ENCODE measurements at places on chromosomes 3 and 15.

- DNase-seq: no peak
Measured at GRCh38 chr3:108462899-108463298, 47.5 kb downstream of the MYH15 start.

DNA sequence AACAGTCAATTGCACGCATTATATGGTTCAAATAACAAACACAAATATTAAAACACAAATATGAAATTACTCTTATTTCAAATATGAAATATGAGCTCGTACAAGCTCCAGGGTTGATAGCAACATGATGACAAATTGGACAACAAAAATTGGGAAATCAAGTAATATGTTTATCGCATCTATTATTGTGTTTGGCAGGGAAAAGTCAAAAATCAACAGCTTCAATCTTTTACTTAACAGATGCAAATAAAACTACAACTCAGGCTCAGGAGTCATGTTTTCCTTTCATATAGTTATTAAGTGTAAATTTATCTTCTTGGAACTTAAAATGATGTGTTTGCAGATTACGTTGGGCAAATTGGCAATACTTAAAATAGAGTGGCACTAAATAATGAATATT is 41.4 kb downstream of the ZPLD1 start:
- no peak for DNase-seq

DNA sequence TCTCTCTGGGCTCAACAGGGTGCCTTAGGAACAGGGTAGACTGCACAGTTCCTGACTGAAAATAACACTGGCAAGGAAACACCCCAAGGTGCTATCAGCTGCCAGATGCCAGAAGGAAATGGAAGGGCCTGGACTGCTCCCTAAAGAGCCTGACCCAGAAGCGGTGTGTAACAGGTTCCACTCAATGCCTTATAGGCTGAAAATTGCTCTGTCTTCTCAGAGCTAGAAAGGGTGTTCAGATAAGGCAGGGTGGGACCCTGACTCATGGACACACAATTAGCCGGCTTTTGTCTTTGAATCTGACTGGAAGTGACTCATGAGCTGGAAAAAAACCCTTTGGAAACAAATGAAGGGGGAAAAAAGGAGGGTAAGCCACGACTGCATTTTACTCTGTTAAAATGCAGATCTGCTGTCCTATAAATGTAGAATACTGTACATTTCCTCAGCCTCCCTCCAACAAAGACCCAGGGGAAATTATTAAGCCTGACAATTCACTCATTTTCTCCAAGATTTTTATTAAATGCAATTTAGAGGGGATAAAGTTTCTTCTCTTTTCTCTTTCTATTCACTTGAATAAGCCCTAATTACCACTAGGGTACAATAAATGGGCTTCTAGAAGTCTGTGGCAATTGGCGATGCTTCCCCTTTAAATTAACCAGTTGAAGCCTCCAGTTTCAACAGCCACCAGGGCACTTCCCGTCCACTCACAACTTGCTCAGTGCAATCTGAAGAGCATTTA is 160.2 kb upstream of the TBL1XR1 start:
- peak; percentile 94 for DNase-seq

DNA sequence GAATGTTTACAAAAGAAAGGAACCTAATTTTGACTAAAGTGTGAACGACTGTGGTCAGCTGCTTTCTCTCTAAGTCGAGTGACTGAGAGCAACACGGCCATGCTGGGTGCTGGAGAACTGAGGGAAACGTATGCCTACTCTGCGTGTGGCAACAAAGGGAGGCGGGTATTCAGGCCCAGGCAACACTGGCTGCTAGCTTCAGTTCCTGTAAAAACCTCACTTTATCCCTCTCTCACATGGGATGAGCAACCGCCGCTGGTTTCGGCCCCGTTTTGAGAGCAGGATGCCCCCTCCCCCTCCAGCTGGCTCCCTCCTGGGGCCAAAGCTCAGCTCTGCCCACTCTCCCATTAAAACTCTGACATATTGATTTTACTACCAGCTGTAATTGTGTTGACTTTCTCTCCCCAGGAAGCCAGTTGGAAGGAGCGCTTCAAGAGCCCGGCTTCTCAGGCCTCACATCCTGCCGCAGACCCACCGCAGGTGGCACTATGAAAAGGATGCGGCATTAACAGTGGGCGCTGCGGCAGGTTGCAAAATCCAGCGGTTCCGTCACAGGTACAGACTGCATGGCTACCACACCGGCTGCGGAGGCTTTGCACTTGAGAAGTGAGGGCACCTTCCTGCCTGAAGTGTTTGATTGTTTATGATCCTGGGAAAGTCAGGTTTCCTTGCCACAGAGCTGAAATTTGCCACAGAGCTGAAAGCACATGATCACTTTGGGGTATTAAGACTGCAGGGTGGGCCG is 12.7 kb downstream of the PLXND1 start:
- no peak for DNase-seq

GRCh38 chr3:135495891-135496290 is 469.6 kb upstream of the PPP2R3A start:
- DNase-seq: no peak

GRCh38 chr3:189896533-189896932 is 224.2 kb downstream of the P3H2 start:
- DNase-seq: no peak

- DNase-seq: no peak
Measured at GRCh38 chr3:56137415-56137814, 330.9 kb downstream of the ERC2 start.

- no peak for DNase-seq
Measured at GRCh38 chr3:52176951-52177700, 20.8 kb upstream of the ALAS1 start.

GRCh38 chr3:158420654-158421396 is 150.2 kb upstream of the MLF1 start:
- no peak for DNase-seq

DNA sequence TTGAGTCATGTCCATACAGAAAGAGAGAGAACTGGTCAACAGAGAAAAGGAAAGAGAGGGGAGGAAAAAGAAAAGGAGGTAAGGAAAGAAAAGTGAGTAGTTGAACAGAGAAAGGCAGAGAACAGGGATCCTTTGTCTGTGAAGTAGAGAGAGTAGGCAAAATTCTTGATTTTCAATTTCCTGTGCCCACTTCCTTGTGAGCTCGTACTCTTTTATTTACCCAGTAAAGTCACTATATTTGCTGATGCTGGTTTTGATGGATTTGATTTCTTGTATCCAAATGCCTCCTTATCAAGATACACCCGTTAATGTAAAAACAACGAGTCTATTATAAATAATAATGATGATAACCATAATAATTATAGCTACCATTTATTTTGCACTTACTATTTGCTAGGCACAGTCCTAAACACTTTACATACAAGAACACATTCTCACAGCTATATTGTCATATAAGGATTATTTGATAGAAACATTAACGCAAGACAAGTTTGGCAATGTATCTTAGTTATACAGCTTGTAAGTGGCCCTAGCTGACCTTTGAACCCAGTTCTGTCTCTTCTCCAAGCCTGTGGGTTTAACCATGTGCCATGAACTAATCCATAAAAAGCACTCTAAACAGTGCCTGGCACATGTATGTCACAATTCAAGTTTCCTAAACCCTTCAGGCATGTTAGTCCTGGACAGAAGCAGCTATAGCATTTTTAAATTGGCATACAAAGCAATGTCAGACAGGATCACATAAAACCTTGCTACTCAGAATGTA is 6.7 kb upstream of the P2RY1 start:
- no peak for DNase-seq

GRCh38 chr3:48561045-48561736 is 2.4 kb downstream of the UCN2 start:
- peak; percentile 63 for DNase-seq

- DNase-seq: no peak
Measured at GRCh38 chr3:24367664-24368264, 126.9 kb downstream of the THRB start.

- DNase-seq: no peak
Measured at GRCh38 chr15:90586948-90587347, 57.2 kb downstream of the CRTC3 start.

GRCh38 chr3:188283347-188283746 is 129.4 kb downstream of the LPP start:
- DNase-seq: no peak

- no peak for DNase-seq
Measured at GRCh38 chr3:149895339-149895738, 75.4 kb downstream of the PFN2 start.

DNA sequence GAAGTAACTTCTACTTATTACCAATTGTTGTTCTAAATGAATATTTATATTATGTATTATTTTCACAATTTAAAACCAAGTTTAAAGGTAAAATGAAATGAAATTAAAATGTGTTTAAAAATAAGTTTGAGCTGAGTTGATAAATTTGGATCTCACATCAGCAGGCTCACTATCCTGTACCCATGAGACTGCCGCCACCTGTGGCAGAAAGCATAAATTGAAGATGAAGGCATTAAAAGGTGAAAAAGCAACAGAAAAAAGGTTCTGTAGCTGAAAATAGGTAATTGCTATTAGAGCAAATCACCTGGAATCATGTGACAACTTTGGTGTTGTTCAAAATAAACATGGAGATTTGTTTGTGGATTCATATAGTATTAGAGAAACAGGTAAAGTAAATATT is 133.0 kb upstream of the CADM2 start:
- no peak for DNase-seq

DNA sequence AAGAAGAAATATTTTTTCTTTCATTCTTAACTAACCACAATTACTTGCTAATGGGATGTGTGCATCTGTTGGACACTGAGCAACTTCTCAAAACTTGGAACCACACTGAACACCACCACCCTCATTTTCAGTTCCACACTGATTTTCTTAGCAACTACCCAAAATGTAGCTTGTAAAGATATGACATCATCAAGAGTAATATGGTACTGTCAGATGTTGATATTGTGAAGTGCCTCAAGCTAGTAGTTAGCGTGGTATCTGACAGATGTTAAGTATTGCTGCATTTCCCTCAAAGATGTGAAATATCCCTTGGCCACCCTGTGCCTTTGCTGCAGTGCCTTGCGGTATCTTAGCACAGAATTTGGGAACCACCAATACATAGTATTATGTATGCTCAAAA is 9.3 kb downstream of the RFTN1 start:
- no peak for DNase-seq

- DNase-seq: no peak
Measured at GRCh38 chr15:88342666-88343065, 86.1 kb upstream of the NTRK3 start.

GRCh38 chr3:57157545-57157944 is 7.6 kb downstream of the IL17RD start:
- no peak for DNase-seq

- DNase-seq: peak; percentile 84
Measured at GRCh38 chr3:196159952-196160804, 51.0 kb downstream of the ZDHHC19 start.

All from hematopoietic multipotent progenitor cell treated with erythropoietin and hydrocortisone succinate and interleukin-3 and kit ligand, for 8 days (in vitro differentiated cells).